ENCODE measurements at places on chromosomes 5 and 9.

DNA sequence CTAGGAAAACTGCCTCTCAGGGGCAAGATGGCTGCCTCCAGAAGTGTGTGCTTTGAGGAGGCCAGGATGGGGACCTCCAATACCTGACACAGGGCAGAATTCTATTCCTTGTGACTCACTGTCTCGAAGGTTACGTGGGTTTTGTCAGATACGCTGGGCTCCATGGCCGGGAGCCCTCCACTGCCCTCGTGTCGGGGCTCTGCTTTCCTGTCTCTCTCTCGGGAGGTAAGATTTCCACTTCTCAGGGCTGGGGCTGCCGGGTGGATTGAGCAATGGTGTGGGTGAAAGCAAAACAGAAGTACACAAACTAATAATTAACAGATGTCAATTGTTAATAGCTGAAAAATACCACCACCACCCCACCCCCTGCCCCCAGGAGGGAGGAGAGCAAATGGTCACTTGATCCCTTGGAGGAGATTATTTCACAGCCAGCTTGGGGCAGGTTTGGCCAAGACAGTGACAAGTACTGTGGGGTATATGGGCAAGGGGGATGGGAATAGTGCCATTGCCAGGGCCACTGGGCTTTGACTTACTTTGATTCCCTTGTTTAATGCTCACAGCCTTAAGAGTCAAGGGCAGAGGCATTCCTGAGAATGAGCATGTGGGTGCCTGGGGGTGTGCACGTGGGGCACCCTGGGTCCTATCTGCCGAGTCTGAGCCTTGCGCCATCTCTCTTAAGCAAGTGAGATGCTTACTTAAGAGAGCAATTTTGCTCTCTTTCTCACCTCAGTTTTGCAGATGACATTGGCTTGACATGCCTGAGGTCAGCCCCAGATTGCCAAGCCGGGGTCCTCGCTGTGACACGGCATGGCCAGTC, 28.8 kb upstream of the DAB2IP start:
- no peak for DNase-seq

- DNase-seq: no peak
Observed at GRCh38 chr9:113858282-113858681, 17.8 kb upstream of the ZNF618 start.

- DNase-seq: no peak
Observed at GRCh38 chr9:77277719-77278118, 100.4 kb downstream of the VPS13A start.

DNA sequence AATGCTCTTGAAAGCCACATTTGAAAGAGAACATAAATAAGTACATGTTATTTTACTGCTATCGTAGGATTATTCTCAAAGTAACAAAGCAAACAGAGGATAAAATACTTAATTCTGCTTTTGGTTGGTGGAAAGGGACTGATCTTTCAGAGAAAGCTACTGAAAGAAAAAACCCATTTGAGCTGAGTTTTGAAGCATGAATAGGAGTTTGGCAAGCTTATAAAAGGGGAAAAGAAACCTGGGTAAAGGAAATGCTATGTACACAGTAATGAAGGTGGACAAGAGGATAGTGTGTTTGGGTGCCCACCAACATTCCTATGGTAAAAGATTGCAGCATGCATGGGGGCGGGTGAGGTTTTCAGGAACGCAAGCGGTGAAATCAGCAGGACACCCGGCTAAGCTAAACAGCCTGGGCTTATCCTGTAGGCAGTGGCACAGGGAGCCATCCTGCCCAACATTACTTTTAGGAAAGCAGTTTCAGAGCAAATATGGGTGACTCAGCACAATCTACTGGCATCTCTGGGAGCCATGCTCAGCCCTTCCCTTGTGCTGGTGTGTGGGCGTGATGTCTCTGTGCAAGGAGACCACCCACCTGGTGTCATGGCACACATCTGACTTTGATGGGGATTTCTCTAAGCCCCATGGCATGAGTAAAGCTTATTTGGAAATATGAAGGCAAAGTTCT, 673.9 kb upstream of the KLF4 start:
- no peak for DNase-seq

DNA sequence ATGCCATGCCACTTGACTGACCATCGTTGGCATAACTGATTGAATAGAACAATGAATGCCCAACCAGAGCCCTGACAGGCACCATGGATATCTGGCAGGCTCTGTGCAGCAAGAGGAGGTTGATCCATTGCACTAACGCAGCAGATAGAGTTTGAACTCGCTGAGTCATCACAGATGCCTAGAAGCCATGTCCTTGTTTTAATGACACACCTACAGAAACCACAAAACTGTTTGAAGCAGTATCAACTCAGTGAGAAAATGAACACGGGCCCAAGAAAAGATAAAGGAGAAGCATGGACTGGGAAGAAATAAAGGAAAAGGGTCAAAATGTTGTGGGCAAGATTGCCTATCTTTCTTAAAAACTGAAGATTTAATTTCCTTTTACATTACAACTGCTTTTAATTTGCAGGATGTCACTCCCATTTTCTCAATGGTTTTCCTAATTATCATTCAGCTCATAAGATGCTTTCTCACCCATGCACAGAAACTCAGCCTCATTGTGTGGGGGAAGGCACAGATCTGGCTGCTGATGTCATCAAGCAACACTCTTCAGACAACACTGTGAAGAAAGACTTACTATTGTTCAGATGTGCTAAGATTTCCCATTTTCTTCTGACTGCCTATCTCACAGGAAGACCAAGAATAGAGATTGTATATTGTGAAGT, 129.0 kb downstream of the PIK3R1 start:
- DNase-seq: peak; percentile 31

DNA sequence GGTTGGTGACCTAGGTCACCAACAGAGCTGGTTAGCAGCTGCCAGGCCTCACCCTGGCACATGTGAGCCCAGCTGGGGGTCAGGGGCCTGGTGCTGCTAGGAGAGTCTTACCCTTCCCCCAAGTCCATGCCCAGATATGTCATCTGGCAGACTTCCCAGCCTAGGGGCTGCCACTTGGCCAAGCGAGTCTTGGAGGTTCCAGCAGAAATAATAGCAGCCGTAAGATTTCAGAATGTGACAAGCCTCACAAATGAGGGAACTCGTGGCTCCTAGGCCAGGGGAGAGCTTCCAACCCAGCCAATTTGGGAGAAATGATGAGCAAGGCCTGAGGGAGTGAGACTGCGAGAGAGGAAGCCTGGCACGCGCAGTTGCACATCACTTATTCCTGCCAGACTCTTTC, 11.1 kb downstream of the URM1 start:
- no peak for DNase-seq

All from CD4-positive, alpha-beta T cell treated with Interleukin-17A for 1 hour (primary cell).